Activated CD4-positive, alpha-beta T cell treated with anti-CD3 and anti-CD28 coated beads, Interleukin-2, amount 10 ng/mL, durations not matched to agents 7 days and 5 days (primary cell): ENCODE measurements at places on chromosomes 3 and 15. TPM values are rescaled to one million over a fixed set of nuclear protein-coding genes. Genes with fewer than 3 reads are reported as not detected.

- peak; percentile 54 for DNase-seq
These were observed at the start of gene CCR1 for GRCh38 chr3:46208167-46208704. Gene CCR1, minus strand, starts transcription at chr3:46208313. Its CDS starts 4,000 bp downstream, at chr3:46204313.

DNA sequence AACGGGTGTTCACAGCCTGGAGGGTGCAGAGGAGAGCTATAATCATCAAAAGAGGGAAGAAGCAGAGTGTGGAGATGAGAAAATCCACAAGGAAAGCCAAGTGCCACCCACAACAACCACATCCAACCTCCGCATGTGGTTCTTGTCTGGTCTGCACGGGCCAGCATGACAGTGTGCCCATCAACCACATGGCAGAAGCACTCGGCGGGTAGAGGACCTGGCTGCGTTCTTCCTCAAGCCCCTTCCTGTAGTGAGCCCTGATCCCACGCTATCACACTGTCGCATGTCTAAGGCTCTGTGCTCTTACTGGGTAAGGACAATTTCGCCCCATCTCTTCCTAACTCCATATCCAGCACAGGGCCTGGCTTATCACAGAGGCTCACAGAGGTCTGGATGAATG is 41.9 kb downstream of the PTPN23 start:
- no peak for DNase-seq

DNA sequence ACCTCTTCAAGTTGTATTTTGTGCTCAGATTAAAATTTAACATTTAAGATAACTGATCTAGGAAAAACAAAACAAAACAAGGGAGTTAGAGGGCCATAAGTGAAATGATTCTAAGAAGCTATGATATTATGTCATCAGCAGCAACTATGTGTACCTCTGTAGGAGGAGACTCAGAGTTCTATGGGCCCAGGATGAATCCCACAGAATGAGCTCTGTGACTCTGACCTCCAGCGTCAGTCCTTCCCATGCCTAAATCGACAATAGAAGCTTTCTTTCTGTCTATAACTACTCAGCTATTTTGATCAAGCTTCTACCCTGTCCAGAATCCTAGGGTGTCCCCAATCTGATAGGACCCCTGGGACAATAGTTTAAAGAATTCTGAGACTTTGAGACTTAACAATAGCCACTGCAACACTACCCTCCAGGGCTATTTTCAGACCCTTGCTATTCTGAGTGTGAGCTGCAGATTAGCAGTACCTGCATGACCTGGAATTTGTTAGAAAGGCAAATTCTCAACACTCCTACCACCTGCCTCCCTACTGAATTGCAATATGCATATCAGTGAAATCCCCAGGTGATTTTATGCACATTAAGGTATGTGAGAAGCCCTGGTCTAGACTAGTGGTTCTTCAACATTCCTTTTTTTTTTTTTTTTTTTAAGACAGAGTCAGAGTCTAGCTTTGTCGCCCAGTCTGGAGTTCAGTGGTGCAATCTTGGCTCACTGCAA is 66.7 kb downstream of the ARHGAP31 start:
- DNase-seq: no peak

GRCh38 chr3:146092230-146092629 is 68.8 kb downstream of the PLOD2 start:
- DNase-seq: no peak

DNA sequence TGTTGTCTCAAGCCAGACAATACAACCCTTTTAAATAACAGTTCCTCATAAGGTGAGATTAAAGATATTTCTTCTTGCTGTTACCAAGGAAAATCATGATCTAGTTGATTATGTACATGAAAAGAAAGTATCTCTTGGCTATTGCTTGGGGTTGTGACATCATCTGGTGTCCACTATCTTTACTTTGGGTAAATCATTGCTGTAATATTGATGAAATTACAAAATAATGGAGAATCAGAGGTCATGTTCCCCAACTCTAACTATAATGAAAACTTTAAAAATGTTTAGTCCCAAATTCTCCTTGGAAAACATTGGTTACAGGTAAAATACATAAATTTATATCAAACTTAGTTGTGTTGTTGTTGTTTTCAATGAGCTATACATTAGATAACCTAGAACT is 142.2 kb downstream of the ARPP21 start:
- no peak for DNase-seq

DNA sequence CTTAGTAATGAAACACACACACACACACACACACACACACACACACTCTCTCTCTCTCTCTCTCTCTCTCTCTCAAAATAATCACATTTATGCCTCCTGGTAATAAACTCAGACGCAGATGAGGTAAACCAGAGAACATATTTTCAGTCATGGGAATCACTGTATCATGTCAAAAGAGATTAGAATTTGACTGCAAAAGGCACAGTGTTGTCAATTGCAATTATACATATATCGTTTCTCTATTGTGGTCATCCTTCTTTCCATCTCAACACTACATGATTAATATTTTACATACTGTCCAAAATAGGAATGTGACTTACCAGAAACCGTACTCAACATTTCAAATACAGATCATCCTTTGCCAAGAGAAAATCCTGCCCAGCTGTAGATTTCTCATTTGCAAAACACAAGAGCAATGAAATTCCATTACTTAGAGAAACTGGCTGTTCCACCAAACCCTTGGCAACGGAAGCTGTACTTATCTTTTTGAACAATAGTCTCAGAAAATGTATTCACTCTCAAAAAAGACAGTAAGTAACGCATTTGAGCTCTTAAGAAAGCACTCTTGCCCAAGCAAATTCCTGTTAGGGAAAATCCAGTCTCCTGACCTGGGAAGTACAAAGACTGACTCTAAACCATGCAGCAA is 24.3 kb downstream of the PDZRN3 start:
- DNase-seq: no peak

- no peak for DNase-seq
These were observed 26.2 kb downstream of the IDH3A start for GRCh38 chr15:78175330-78175729.

ACP3 gene
- not detected for total RNA-seq

DNA sequence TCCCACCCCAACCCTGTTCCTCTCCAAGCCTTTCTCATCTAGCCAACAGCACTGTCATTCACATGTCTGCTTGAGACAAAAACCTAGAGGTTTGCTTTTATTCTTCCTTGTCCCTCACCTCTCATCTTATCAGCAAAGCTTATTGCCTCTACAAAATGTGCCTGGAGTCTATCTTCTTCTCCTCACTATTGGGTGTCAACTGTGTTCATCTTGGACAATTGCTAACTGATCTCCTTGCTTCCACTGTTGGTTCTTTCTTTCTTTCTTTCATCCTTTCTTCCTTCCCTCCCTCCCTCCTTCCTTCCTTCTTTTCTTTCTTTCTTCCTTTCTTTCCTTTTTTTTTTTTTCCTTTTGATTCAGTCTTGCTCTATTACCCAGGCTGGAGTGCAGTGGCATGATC is 48.2 kb downstream of the FOXL2 start:
- DNase-seq: no peak

AP2M1 gene
- 223 TPM for total RNA-seq
